ENCODE measurements at places on chromosomes 6 and 20. TPM values are rescaled to one million over a fixed set of nuclear protein-coding genes. Genes with fewer than 3 reads are reported as not detected.

DNA sequence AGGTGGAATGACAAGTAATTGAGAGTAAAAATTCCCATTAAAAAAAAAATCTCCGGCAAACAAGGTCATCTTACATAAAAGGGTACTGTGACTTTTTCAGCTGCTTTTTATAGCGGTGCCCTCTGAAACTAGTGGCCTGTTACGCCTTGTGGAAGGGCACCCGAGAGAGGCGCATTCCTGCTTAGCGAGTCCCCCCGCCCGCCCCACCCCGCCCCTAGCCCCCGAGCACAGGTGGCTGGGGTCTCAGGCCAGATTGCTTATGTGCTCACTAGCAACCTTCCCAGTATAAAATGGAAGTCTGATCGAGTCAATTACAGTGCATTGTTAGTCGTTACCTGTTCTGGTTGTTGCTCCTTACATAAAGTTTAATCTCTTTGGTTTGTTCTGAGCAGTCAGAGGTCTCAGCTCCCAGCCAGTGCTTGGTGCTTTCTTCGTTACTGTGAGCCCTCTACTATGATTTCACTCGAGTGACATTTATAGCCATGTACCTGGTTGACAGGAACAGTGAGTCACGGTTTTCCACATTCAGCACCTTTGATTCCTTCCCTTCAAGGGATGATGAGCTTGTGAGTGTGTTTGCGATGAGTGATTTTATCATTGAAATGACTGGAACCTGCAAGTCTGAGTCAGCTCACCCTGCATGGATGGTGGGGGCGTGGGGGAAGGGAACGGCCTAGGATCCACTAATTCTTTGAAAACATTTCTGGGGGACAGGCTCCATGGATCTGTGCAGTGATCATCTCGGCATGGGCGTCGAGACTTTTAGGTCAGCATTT is 47.6 kb downstream of the ZDHHC14 start:
- no peaks in the 10 kb centered on the region for H3K27me3 ChIP-seq
- peaks cover 7% of the 10 kb centered on the region for H3K4me1 ChIP-seq
- DNase-seq: no peak

GRCh38 chr6:28565823-28566526 is 40.3 kb downstream of the GPX5 start:
- H3K4me1 ChIP-seq: no peaks in the 10 kb centered on the region
- no peaks in the 10 kb centered on the region for H3K36me3 ChIP-seq
- H3K27me3 ChIP-seq: no peaks in the 10 kb centered on the region
- no peak overlapping the region for H3K4me3 ChIP-seq

- DNase-seq: no peak
- H3K27ac ChIP-seq: no peak overlapping the region
- H3K4me3 ChIP-seq: no peak overlapping the region
- no peaks in the 10 kb centered on the region for H3K36me3 ChIP-seq
These were observed 326.6 kb downstream of the COL12A1 start for GRCh38 chr6:74879234-74879633.

GRCh38 chr6:63245420-63245819 is 34.2 kb downstream of the FKBP1C start:
- no peaks in the 10 kb centered on the region for H3K4me1 ChIP-seq
- no peak overlapping the region for H3K27ac ChIP-seq
- H3K36me3 ChIP-seq: no peaks in the 10 kb centered on the region
- H3K4me3 ChIP-seq: no peak overlapping the region
- no peaks in the 10 kb centered on the region for H3K27me3 ChIP-seq

GRCh38 chr6:33742837-33743236 is 3.9 kb downstream of the IP6K3 start:
- peaks cover 7% of the 10 kb centered on the region for H3K4me1 ChIP-seq
- no peak overlapping the region for H3K4me3 ChIP-seq
- DNase-seq: no peak
- H3K27me3 ChIP-seq: no peaks in the 10 kb centered on the region
- no peaks in the 10 kb centered on the region for H3K36me3 ChIP-seq

DNA sequence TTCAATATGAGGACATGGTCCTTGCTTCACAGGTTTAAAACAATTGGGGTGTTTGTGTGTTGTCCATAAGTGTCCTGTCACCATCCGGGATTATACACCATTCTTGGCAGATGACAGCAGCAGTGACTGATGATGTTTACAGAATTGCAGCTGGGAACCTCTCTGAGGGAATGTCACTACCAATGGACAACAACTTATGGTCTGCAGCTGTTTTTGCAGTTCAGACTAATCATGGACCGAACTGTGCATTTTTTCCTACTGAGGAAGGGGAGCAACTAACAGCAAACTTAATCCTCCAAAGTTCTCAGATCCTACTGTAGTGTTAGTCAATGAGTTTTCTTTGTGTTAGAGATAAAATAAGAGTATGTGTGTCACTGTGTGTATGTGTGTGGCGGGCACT is 26.0 kb downstream of the FAM229B start:
- no peaks in the 10 kb centered on the region for H3K36me3 ChIP-seq
- no peak overlapping the region for H3K4me3 ChIP-seq
- no peak overlapping the region for H3K27ac ChIP-seq
- no peaks in the 10 kb centered on the region for H3K4me1 ChIP-seq
- no peak for DNase-seq

DNA sequence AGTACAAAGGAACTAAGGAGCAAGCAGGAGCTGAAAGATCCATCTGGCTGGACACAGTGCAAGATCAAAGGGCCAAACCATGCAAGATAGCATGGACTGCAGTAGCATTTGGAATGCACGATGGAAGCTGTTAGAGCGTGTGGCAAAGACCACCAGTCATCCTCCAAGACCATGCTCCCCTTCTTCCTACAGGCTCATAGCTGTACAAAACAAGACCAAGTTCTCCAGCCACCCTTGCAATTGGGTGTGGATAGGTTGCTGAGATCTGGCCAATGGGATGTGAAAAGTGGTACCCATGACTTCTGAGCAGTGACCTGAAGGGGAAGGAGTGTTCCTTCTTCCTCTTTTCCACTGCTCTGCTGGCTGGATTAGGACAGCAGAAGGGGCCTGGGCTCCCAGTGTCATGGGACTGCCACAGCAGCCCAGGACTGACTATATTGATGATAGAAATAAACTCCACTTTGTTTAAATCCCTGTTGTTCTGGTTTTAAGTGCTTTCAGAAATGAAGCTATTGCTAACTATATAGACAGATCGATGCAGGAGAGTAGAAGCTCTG is 64.9 kb downstream of the SLC22A23 start:
- DNase-seq: no peak
- no peaks in the 10 kb centered on the region for H3K36me3 ChIP-seq
- no peak overlapping the region for H3K4me3 ChIP-seq
- no peaks in the 10 kb centered on the region for H3K4me1 ChIP-seq

GRCh38 chr20:24032400-24032898 is 43.9 kb upstream of the GGTLC1 start:
- no peak overlapping the region for H3K27ac ChIP-seq
- no peak overlapping the region for H3K4me3 ChIP-seq
- no peaks in the 10 kb centered on the region for H3K36me3 ChIP-seq
- no peaks in the 10 kb centered on the region for H3K4me1 ChIP-seq
- DNase-seq: no peak
- no peaks in the 10 kb centered on the region for H3K27me3 ChIP-seq

GRCh38 chr6:35640017-35640664 is 48.6 kb downstream of the FKBP5 start:
- peaks cover 27% of the 10 kb centered on the region for H3K36me3 ChIP-seq
- no peaks in the 10 kb centered on the region for H3K4me1 ChIP-seq
- H3K27ac ChIP-seq: no peak overlapping the region

- peaks cover 4% of the 10 kb centered on the region for H3K4me1 ChIP-seq
- H3K27ac ChIP-seq: no peak overlapping the region
- H3K27me3 ChIP-seq: no peaks in the 10 kb centered on the region
- H3K36me3 ChIP-seq: no peaks in the 10 kb centered on the region
These were observed 33.6 kb downstream of the APCDD1L start for GRCh38 chr20:58481481-58482021.

GRCh38 chr6:44642349-44642748 is 254.8 kb downstream of the CDC5L start:
- no peak overlapping the region for H3K4me3 ChIP-seq
- H3K27ac ChIP-seq: no peak overlapping the region
- H3K36me3 ChIP-seq: no peaks in the 10 kb centered on the region
- no peaks in the 10 kb centered on the region for H3K27me3 ChIP-seq

DNA sequence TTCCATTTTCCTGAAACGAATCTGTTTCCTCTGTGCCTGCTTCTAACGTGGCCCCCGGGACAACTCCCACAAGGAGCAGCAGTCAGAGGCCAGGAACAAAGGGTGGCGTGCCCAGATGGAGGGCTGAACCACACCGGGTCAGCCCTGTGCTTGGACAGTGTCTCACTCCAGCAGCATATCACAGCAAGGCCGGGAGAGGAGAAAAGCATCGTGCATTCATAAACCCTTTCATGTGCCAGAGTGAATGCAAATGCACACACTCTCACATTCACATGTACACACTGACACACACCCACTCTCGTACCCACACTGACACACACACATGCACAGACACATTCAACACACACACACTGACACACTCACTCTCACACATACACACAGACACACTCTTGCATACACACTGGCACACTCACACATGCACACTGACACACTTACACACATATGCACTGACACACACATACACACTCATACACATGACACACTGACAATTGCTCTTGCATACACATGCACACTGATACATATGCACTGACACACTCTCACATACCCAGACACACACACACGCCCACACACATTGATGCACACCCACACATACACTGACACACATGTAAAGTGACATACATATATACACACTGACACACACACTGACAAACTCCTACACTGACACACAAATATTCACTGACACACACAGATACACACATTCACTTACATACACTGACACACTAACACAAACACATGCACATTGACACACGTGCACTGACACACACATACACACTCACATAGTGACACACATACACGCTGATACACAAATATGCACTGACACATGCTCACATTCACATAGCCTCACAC is 237.0 kb downstream of the LRFN2 start:
- H3K36me3 ChIP-seq: no peaks in the 10 kb centered on the region
- H3K27ac ChIP-seq: no peak overlapping the region
- no peak for DNase-seq
- H3K4me3 ChIP-seq: no peak overlapping the region
- no peaks in the 10 kb centered on the region for H3K4me1 ChIP-seq

DNA sequence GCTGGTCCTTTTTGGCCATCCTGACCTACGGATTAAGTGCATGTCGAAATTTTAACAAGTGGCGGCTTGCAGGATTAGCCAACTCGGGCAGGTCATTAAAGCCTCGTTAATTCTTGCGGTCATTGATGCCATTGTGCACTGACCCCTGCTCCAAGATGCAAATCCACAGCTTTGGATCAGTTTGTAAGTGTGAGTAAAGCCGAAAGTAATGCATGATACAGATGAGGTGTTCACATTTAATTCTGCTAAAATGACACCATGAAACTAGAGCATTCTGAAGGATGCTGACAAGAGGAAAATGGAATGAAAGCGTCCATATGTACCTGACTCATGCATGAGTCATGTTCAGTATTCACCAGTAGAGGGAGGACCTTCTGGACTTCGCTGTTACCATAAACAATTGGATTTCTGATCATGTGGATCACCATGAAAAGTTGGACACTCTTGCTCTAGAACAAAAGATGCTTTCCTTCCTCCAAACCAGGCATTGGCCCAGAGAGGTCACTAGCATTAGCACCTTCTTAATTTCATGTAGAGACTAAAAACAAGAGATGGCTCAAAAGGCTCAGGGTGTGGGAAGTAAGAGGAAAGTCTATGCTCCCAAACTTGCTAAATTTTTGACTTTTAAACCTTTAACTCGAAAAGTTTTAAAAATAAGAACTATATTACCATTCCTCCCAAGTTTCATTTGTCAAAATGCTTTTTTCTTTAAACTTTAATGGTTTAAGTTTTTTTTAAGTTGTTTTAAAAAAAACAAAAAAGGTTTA is 48.0 kb downstream of the MUC22 start:
- no peaks in the 10 kb centered on the region for H3K27me3 ChIP-seq
- H3K4me1 ChIP-seq: no peaks in the 10 kb centered on the region
- no peaks in the 10 kb centered on the region for H3K36me3 ChIP-seq
- DNase-seq: no peak
- H3K4me3 ChIP-seq: no peak overlapping the region

DNA sequence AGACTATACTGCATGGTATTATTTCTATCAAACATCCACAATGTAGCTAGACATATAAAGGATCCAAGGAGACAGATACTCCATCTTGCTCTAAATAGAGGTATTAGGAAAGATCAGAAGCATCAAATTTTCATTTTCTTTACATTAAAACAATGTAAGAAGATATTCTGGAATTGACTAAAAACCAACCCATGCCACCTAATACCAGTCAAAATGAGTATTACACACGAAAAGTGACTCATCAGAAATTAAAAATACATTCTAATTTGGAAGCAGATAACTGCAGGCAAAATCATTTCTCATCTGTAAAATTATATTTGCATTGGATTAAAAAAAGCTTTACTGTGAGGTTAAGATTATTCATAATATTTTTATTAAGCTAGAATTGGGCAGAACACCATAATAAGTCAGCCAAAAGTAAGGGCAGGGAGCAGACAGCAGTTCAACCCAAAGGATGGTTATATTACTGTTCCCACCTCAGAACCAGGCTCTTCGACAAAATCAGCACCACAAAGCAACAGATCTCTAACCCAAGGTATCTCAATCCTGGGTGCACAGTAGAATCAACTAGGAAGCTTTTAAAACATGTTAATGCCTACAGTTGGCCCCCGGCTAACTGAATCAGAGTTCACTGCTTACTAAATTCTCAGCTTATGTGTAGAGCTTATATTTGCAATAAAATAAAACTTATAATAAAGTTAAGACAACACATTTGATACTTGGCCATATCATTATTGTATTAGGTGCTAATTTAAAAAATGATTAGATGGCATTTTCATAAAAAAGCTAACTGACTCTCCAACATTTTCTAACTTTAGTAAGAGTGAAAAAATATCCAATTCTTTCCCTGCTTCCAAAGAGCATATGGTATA is 35.2 kb downstream of the SAMD3 start:
- H3K4me3 ChIP-seq: no peak overlapping the region
- H3K36me3 ChIP-seq: no peaks in the 10 kb centered on the region
- no peaks in the 10 kb centered on the region for H3K27me3 ChIP-seq
- DNase-seq: no peak
- H3K4me1 ChIP-seq: no peaks in the 10 kb centered on the region

GRCh38 chr6:21181866-21182265 is 411.7 kb upstream of the SOX4 start:
- H3K4me3 ChIP-seq: no peak overlapping the region
- peaks cover 2% of the 10 kb centered on the region for H3K4me1 ChIP-seq
- no peak overlapping the region for H3K27ac ChIP-seq
- H3K27me3 ChIP-seq: no peaks in the 10 kb centered on the region
- DNase-seq: no peak
- H3K36me3 ChIP-seq: no peaks in the 10 kb centered on the region

The GCNT2 gene
- total RNA-seq: 54.3 TPM

The SLC44A4 gene
- total RNA-seq: 2.5 TPM

The BPIFB4 gene
- total RNA-seq: not detected

The TXLNB gene
- 0.17 TPM for total RNA-seq

The C6orf118 gene
- 0.58 TPM for total RNA-seq

The CDH4 gene
- total RNA-seq: 7.4 TPM

The PLA2G7 gene
- 1.5 TPM for total RNA-seq

The CAPN11 gene
- total RNA-seq: 1.2 TPM

The MATN4 gene
- 4.0 TPM for total RNA-seq

The BMP7 gene
- 9.2 TPM for total RNA-seq

The PTCRA gene
- total RNA-seq: not detected
